ENCODE measurements at places on chromosomes 1 and 21.

DNA sequence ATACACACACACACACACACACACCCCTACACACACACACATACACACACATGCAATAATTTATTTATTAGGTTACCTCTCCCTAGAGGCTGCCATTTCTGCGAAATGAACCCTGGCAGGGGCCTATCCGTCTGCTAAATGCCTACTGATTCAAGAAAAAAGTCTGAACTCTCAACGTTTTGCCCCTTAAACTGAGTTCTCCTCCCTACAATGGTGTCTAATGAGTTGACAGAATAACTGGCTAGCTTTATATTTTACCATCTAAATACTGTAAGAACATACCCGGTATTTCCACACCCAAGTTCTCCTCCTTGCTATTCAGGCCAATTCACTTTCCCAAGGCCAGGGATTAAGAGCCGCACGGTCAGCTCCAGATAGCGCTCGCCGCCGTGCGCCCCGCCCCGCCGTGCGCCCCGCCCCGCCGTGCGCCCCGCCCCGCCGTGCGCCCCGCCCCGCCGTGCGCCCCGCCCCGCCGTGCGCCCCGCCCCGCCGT lies 339 bp upstream of the RNPC3 start:
- DNase-seq: no peak

GRCh38 chr21:27024301-27024700 lies 57.4 kb upstream of the ADAMTS5 start:
- DNase-seq: no peak

DNA sequence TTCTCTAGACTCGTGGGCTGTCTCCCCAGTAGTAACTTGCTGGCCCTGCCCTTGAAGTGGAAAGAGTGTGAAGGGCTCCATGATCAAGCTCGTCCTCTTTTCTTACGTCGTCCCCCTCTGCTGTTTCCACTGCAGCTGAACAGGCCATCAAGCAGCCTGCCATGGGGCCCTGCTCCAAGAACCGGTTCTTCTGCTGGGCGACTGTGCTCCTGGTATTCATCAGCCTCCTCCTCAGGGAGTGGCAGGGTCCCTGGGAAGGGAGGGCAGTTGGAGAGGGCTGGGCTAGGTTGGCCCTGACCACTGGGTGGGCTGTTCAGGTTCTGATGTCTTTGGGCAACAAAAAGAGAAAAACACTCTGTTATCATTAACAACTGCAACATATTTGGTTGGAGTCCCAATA lies 151.5 kb downstream of the FCRL5 start:
- no peak for DNase-seq

DNA sequence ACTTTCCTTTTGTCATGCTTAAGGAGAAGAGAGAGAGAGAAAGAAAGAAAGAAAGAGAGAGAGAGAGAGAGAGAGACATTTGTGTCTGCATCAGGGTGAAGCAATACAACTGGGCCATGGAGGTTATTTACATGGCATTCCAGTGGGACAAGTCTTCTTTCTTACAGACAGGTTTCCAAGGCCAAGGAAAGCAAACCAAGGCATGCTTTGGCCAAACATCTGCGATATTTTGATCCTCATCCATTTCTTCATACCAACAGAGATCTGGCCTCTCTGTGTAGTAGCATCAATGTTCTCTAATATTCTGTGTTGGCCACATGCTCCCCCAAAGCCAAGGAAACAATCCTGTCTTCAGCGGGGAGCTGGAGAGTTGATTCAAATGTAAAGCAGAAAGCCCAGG lies 292.1 kb downstream of the SETD4 start:
- DNase-seq: no peak

GRCh38 chr1:6104631-6105030 lies 58.9 kb downstream of the KCNAB2 start:
- no peak for DNase-seq

All from T-helper 1 cell (primary cell).